ENCODE measurements at places on chromosomes 16 and 17.

GRCh38 chr17:44360826-44361225 is 2.8 kb downstream of the FAM171A2 start:
- DNase-seq: no peak

GRCh38 chr17:2374549-2375285 is 26.1 kb downstream of the MNT start:
- no peak for DNase-seq

DNA sequence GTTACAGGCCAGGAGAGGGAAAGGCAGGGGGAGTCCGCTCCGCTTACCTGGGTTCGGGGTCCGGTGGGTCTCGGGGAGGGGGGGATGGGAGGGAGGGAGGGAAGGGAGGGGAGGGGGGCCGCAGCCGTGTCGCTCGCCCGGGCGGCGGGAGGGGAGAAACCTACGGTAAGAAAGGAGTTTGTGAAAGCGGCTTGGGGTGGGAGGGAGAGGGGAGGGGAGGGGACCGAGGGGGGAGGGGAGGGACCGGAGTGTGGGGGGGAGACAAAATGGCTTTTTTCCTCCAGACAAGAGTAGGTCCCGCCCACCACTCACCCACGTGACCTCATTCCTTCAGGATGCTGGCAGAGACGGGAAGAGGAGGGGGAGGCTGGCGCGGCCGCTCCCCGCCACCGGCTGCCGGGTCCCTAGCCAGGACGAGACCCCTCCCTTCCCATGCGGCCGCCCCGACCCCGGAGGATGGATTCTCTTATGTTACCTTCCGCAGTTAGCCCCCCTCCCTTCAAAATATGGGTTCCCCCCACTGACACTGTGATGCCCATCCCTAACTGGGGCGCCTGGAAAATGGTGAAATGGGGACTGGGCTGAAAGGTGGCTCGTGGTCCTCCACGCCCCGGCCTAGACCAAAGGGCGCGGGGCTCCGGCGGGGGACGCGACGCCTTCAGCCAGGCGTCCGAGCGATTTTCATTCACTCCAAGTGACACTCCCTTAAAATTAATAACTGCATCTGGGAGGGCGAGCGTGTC is at the start of gene PCGF2:
Gene PCGF2, minus strand, starts transcription at position 188 of the 743 bp plus-strand sequence. CDS start 7,934 bp downstream, outside the sequence.
- DNase-seq: peak; percentile 18

DNA sequence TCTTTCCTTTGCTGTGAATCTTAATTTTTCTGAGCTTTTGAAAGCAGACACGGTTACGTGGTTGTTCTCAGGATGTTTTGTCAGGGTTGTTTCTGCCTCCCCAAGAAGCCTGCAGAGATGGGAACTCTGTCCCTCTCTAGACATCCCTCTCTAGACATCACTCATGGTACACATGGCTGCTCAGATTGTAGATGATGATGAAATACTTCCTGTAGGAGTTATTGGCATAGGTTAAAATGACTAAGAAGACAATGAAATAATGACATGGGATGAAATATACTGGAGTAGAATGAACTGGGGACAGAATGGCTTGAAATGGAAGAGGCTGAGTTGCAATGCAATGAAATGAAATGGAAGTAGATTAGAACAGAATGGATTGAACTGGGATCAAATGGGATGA is 253.4 kb downstream of the SHISA9 start:
- DNase-seq: no peak

DNA sequence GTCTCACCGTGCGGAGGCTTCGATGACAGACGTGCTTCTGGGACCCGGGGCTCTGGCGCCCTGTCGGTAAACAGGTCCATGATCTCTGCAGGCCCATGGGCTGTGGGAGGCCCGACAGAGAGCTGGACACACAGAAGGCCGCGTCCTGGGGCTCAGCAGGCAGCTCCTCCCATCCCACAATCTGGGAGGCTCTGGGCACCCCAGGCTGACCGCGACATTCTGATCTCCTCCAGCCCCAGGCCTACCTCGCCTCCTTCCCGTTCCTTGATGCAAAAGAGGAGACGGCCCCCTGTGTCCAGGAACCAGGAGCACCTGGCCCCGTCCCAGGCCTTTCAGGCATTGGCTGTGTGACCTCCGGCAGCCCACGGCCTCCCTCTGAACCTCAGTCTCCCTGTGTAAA is 23.3 kb downstream of the TRARG1 start:
- no peak for DNase-seq

DNA sequence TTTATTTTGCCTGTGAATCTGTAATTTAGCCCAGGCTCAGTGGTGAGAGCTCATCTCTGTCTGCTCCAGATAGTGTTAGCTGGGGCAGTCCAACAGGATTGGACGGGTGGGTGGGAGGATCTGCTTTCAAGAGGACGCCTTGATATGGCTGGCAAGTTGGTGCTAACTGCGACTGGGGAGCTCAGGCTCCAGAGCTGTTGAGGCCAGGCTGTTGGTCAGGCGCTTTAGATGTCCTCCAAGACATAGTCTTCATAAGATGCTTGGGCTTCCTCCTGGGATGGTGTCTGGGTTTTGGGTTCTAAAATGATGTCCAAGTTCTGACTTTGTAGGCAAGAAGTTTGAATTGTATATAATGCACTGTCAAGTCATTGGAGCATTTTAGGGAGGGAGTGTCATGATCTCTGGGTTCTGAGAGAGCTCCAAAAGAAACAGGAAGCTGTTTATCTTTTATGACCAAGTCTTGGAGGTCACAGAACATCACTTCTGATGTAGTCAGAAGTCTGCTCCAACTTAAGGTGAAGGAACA is 12.8 kb upstream of the PCTP start:
- DNase-seq: no peak

DNA sequence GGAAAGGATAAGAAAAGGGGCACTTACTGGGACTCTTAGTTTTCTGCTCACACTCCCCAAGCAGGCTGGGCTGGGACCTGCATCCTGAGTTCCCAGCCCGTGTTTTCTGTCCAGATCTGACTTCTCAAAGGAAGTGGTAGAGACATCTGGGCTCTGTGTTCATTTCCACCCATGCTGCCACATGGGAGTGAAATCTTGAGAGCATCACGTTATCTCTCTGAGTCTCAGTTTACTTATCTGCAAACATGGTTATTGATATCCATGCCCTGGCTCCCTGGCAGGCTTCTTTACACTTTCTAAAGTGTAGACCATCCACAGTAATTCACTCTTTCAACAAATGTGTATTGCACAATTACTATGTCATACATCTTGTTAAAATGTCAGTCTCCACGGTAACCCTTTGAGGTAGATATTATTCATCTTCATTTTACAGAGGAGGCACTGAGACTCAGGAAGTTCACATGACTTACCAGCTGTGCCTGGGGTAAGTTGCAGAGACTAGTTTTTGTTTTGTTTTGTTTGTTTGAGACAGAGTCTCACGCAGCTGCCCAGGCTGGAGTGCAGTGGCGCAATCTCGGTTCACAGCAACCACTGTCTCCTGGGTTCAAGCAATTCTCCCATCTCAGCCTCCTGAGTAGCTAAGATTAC is 3.4 kb downstream of the ZNF688 start:
- DNase-seq: peak; percentile 72

Measured in NK-92 treated with Interleukin-12 subunit alpha and Interleukin-12 subunit beta, amount 100 ng/mL, for 24 hours (cell line).